ENCODE measurements at places on chromosomes 12 and 14.
A peak's percentile ranks its signal among the peaks of the same experiment; 100 is the strongest.

- no peak for DNase-seq
Observed at GRCh38 chr14:88078525-88078924, 73.6 kb downstream of the GPR65 start.

DNA sequence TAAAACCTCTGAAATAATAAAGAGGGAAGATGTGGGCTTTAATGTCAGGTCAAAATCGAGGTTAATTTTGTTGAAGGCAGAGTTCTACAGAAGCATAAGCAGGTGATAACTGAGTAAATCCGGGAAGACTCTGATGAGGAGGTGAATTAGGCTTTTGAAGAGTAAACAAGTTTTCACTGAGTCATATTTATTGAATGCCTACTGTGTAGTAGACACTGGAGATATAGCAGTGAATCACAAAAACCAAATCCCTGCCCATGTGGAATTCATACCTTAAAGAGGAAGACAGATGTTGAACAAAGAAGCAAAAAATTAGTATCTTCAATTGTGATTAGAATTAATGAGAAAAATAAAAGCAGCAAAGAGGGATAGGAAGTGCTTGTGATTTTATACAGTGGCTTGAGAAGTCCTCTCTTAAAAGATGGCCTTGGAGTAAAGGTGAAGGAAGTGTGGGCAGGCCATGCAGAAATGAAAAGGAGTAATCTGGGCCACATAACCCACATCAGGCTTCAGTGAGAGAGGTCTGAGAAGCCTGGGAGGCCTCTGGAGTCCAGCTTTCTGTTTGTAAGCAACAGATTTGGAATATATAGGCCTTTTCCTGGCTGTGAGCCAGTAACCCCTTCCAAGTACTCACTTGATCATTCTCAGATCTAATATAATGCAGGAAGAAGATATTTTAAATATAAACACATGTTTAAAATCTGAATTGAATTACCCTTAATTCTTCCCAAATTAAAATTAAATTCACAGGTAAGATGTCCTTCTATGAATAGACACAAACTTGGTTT, 46.7 kb downstream of the BHLHE41 start:
- DNase-seq = peak; percentile 79

DNA sequence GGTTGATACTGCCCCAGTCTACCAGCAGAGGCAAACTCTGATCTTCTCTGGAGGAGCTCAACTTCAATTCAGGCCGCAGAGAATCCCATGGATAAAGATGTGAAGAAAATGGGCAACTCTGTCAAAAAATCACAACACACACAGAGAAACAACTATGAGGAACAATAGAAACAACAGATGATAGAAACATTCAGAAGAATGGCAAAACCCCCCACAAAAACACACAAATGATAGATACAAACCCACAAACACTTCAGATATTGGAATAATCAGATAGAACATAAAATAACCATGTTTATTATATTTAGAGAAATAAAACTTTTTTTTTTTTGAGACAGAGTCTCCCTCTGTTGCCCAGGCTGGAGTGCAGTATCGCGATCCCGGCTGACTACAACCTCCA, 20.0 kb upstream of the HVCN1 start:
- no peak for DNase-seq

- peak; percentile 56 for DNase-seq
Observed at GRCh38 chr12:11959117-11959823, 111.5 kb upstream of the BCL2L14 start.

- no peak for DNase-seq
Observed at GRCh38 chr14:104195878-104196277, 57.5 kb downstream of the KIF26A start.

- DNase-seq = no peak
Observed at GRCh38 chr12:13258197-13258596, 61.7 kb downstream of the EMP1 start.

GRCh38 chr14:88002421-88003075, 2.4 kb upstream of the GPR65 start:
- no peak for DNase-seq

DNA sequence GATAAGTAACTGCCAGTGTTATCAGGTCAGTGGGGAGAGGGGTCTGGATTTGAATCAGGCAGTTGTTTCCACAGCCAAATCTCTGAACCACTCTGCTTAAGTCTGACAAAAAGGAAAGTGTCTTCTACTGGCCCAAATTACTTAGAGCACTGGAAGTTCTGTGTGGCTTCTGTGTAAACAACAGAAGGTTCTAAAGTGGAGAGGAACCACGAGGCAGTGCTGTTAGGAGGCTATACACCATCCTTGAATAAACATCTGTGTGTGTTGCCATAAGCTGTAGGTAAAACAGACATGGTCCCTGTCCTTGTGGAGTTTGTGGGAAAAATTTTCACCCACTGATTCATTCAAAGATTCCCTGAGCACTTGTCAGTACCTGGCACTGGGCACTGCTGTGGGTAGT, 50.0 kb downstream of the GALNT4 start:
- peak; percentile 34 for DNase-seq

- peak; percentile 47 for DNase-seq
Observed at GRCh38 chr12:114976372-114976771, 292.4 kb upstream of the TBX3 start.

All from ELR (cell line).